ENCODE measurements at places on chromosomes 3 and 15.

- no peak for DNase-seq
These were observed 364.6 kb upstream of the ZNF385D start for GRCh38 chr3:22115581-22115980.

DNA sequence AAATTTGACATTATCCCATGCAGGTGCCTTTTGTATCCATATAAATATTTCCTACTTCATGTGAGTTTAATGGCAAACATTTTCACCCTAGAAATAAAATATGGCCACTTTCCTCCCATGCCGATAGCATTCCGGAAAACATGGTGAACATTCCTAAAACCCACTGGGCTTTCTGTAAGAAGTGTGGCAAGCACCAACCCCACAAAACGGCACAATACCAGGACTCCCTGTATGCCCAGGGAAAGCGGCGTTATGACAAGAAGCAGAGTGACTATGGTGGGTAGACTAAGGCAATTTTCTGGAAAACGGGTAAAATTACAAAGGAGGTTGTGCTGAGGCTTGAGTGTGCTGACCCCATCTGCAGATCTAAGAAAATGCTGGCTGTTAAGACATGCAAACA, 7.6 kb downstream of the ANXA2 start:
- DNase-seq, result no peak

- no peak for DNase-seq
These were observed 64.8 kb downstream of the SAMMSON start for GRCh38 chr3:70064194-70064779.

DNA sequence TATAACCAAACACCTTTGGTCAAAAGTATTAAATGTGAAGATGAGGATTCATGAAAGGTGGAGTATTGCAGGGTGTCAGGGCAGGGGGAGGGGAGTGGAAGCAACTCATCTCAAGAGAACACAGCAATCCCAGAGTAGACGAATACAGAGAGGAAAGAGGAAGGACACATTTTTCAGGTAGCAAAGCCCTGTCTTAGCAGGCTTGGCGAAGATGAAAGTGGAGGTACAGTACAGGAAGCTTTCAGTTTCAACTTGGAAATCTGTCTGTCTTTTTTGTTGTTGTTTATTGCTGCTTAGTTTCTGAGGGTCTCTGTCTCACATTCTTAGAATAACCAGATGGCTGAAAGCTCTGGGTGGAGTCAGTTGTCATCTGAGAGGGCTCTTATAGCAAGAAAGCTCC, 80.8 kb upstream of the GPR149 start:
- no peak for DNase-seq

- DNase-seq, result no peak
These were observed 2.3 kb upstream of the DLL4 start for GRCh38 chr15:40926659-40927494.

DNA sequence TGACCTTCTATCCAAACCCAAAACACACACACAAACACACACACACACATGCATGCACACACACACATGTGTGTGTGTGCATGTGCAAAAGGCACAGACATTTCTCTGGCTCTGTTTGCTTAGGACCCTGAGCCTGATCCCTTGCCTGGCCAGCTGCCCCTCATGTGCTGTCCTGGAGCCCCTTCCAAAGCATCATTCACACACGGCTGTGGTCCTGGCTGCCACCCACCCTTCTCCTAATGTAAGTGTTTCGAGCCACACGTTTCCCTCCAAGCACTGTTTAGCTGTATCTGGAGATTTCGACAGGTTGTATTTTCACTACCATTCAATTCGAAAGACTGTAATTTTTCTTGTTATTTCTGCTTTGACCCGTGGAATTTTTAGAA, 45.8 kb upstream of the KLF13 start:
- DNase-seq, result no peak

- DNase-seq, result no peak
These were observed 186.2 kb downstream of the GOLGA6L6 start for GRCh38 chr15:20355256-20355868.

DNA sequence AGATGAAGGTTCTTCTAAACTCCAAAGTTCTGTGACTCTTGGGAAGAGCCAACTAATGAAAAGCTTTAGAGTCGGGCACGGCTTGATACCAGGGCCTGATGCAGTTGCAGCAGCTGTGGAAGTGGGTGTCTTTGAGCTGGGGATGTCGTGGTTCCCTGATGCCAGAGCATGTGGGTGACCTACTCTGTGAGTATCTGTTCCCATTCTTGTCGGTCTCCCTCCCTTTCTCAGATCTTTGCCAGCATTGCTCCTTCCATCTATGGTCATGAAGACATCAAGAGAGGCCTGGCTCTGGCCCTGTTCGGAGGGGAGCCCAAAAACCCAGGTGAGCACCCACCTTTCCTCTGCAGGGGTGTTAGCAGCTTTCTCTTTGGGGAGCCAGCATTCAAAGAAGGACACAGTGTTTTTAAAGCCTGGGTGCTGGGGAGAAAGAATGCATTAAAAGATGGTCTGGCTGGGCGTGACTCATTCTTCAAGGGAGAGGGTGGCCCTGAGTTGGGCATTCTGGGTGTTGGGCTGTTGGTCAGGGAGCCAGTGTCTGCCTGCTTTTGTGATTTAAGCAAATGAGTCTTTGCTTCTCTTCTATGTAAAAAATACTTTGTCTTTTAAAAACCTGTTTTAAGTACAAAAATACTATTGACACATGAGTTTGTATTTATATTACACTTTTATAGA, 13.2 kb upstream of the PODXL2 start:
- DNase-seq, result no peak

DNA sequence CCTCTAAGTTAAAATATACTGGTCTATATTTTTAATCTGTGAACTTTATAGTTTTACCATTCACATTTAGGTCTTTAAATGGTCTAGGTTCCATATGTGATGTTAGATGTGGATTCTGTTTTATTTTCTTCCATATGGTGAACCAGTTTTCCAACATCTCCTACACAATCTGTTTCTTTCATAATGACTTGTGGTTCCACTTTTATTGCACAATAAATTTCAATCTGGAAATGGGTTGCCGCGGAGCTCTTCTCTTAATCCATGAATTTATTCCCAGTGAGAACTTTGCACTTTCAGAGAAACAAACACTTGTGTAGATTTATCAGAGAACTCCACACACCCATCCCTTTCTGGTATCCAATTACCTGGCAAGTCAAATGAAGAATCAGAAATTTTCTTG, 20.9 kb upstream of the SPPL2A start:
- DNase-seq, result no peak

GRCh38 chr3:15812183-15812582, 14.4 kb upstream of the ANKRD28 start:
- no peak for DNase-seq

GRCh38 chr15:93168910-93169309, 79.9 kb upstream of the RGMA start:
- no peak for DNase-seq

GRCh38 chr3:31189330-31189729, 294.9 kb upstream of the GADL1 start:
- DNase-seq, result no peak

DNA sequence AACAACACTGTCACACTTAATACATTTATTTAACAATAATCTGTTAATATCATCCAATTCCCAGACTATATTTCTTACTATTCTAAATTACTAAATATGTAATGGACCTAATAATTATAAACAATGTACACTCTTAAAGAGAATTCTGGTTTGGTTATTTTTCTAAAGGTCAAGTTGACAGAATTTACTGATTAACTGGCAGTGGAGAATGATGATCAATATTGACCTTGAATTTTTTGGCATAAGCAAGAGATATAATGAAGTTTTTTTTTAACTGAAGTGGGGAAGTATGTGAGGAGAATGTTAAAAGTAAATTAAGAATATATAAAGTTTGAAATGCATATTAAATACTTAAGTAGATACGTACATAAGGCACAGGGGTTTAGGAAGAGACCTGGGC, 33.8 kb downstream of the BCHE start:
- no peak for DNase-seq

- DNase-seq, result no peak
These were observed 29.5 kb downstream of the AGTR1 start for GRCh38 chr3:148727231-148727630.

GRCh38 chr3:123881771-123882170, 2.4 kb downstream of the MYLK start:
- no peak for DNase-seq

- DNase-seq, result no peak
These were observed 70.7 kb downstream of the P2RY1 start for GRCh38 chr3:152905631-152906030.

GRCh38 chr3:64073158-64073761, 50.0 kb upstream of the PSMD6 start:
- no peak for DNase-seq

DNA sequence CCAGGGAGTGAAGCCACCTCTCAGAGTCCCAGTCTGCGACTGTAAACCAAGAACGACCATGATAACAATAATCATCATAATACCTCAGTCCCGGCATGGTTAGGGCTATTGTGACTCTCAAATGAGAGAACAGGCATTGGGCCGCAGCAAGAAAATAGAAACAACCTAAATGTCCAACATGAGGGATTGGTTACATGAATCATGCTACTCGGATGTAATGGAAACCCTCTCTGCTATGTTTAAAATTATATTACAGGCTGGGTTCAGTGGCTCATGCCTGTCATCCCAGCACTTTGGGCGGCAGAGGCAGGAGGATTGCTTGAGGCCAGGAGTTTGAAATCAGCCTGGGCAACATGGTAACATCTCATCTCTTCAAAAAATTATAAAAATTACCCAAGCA, 2.8 kb downstream of the CPN2 start:
- no peak for DNase-seq

- no peak for DNase-seq
These were observed 18.7 kb upstream of the PDCD6IP start for GRCh38 chr3:33779751-33780150.

DNA sequence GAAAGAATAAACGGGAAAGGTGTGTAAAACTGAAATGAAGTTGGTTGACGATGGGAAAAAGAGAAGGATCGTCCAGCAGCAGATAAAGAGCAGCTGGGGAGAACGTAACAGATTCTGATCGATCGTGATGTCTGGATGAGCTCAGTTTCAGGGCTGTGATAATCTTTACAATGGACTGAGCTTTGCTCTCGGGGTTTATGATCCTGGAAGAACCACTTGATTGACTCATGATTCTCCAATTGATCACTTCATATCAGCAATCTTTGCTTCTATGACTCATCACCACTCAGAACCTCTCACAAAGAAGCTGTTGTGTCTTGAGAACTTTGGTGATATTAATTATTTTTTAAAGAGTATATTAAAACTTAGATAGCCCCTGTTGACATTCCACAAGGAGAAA, 690.7 kb downstream of the TUSC7 start:
- DNase-seq, result no peak

- DNase-seq, result no peak
These were observed 36.4 kb downstream of the RIOX2 start for GRCh38 chr3:97935842-97936241.

GRCh38 chr3:197404754-197405153, 106.3 kb upstream of the DLG1 start:
- no peak for DNase-seq

- DNase-seq, result no peak
These were observed 18.5 kb upstream of the PTX3 start for GRCh38 chr3:157418104-157418503.

GRCh38 chr15:69496001-69496400, 43.4 kb downstream of the RPLP1 start:
- no peak for DNase-seq

DNA sequence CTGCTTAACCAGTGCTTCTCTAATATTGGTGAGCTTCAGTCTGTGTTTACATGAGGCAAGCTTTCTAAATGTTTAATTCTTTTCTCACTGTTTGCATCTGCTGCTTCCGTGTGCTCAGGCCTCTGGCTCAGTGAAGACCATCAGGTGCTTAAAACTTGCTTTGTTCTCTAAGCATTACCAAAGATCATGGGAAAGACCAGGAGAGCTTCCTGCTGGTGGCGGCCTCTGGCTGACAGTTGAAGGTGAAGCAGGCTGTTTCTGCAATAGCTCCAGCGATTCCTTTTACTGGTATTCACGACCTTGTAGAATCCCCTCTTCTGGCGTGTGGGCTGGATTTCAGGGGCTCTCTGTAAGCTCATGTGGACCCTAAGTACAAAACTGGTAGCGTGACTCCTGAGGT, 45.1 kb downstream of the EDEM1 start:
- DNase-seq, result no peak

- no peak for DNase-seq
These were observed 625.8 kb downstream of the OTOL1 start for GRCh38 chr3:162122405-162122804.

- DNase-seq, result no peak
These were observed 19.0 kb downstream of the MYO5A start for GRCh38 chr15:52509500-52510245.

DNA sequence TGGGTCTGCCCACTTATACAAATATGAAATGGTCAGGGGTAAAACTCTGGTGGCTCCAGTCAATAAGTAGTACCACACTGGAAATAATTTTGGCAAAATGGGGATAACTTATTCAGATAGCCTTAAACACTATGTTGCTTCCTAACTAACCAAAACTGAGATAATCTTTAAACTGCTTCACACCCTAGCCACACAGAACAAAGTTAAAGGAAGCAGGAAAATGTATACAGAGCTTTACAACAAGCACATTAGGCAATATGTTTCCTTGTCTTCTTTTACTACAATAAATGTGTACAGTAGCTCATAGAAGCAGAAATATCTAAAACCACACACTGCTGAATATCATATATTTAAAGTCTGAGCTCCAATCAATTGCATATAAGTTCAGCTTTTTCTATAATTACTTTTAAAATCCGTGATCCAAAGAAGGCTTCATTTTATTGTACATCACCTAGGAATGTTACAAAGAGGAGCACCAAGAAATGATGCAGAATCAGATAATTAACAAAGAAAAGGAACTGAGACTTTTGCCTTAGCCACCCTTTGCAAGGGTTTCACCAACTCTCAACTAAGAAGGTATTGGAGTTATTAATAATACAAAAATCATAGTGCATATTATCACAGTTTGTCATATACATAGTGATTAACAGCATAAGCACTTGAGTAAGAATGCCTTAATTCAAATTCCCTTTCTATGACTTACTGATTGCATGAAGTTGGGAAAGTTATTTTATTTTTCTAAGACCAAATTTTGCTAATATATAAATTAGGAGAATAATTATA, 9.2 kb upstream of the SSR3 start:
- no peak for DNase-seq

DNA sequence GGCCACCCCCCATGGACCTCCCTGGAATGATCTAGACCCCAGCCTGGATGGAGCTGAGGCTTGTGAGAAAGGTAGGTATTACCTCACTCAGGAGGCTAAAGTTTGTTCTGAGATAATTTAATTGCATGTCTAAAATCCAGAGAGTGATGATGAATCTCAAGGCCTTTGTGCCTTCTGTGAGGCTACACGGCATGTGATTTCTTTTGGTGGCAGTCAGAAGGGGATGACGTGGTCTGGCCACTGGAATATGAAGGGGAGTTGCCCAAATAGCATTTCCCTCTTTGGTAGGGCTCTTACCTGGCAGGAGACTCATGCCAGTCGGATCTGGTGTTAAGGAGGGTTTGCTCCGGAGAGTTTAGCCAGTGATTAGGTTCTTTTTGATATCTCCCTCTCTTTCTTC, 2.5 kb downstream of the BAHD1 start:
- no peak for DNase-seq

All from stimulated activated CD8-positive, alpha-beta memory T cell treated with anti-CD3 and anti-CD28 coated beads, Interleukin-2, amount 100 ng/mL, for 1 hour (primary cell).